ENCODE measurements at places on chromosomes 6 and 20.

DNA sequence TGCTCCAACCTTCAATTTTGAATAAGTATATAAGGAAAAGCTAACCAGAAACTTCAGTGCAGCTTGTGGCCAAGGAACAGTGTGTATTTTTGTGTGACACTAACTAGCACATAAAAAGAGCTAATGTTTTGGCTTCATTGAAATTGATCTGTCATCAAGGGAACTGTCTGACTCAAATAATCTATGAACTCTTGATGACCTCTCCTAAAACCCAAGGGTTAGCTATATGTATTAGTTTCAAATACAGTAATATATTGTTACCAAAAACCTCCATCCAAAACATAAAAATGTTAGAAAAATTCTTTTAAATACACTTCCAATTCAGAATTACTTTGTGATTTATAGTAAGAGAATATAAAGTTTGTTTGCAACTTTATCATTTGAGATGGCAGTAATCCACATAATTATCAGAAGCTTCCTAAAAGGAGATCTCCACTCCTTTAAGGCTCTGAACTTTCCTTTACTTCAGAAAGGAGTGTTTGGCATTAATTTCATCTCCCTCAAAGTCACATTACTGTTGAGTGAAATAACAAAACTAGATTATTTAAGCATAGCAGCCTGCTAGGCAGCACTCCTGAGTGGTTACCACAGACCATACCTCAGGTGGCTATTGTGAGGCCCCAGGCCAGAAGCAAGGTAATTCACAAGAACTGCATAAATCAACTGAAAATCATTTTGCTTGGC, 46.3 kb upstream of the HSF2 start:
- DNase-seq, result no peak

- no peak for DNase-seq
Observed at GRCh38 chr6:119020597-119021561, 57.6 kb downstream of the FAM184A start.

DNA sequence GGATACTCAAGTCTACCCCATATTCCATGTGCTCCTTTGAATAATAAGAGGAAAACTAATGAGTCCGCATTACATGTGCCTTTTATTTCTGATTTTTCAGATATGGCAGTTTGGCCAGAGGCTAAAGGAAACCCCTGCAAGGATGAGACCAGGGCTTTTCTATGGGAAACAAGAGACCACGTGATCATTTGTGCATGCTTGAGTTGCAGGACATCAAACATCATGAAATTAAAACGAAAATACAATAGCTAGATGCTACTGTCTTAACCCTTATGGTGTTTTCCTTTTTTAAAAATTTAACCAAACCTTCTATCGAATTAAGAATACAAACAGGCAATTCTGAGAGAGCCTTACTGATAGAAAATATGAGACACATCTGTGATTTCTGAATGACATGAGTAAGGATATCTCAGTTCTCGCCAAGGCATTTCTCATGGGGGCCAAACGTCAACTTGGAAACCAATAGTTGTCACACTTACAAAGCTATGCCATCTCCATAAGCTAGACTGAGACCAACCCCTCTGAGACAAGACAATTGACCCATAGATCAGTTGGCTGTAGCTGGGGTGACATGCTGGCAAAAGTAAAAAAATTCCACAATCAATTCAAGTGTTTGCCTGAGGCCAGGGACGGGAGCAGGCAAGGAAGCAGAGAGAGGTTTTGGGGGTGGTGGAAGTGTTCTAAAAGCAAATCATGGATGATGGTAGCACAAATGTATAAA, 52.8 kb downstream of the RIPOR2 start:
- no peak for DNase-seq

DNA sequence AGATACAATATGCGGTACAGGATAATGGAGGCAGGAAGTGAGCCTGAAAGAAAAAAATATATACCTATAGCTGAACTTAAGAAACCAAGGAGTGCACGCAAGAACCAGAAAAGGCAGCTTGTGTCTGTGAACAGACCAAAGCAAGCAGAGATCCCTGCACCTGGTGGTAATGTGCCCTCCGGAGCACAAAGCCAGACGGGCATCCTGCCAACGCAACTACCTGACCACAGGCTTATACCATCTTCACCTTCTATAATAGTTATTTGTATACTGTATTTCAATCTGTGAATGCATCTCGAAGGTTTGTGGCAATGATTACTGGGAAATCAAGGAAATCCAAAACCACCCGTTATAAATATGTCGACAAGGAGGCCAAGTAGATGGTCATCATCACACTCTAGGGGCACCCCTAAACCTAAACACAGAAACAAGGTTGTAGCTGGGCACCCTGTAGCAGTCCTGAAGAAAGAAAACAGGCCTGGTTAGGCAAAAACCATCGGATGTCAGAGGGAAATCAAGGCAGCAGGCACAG, 801 bp downstream of the FBXL4 start:
- peak; percentile 19 for DNase-seq

GRCh38 chr6:1079525-1079924, 232.4 kb upstream of the FOXQ1 start:
- no peak for DNase-seq

- DNase-seq, result no peak
Observed at GRCh38 chr20:57399587-57400155, 8.5 kb downstream of the RBM38 start.

- no peak for DNase-seq
Observed at GRCh38 chr6:169097381-169097959, 156.2 kb downstream of the THBS2 start.

GRCh38 chr6:46917002-46917545, 4.7 kb downstream of the ADGRF5 start:
- no peak for DNase-seq

DNA sequence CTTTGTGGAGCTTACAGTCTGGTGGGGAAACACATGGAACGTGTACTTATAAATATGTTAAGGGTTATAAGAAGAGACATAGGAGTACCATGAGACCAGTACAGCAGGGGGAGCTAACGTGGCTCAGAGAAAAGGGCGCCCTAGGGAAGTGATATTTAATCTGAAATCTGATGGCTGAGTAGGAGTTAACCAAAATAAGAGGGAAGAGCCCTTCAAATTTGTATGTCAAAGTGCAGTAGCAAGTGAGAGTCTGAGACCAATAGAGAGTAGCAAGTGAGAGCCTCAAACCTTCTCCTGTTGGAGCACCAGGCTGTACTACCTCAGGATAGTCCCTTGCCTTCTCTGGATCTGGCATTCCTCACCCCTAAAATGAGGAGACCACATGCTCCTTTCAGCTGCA, 6.1 kb upstream of the PKIG start:
- DNase-seq, result no peak

DNA sequence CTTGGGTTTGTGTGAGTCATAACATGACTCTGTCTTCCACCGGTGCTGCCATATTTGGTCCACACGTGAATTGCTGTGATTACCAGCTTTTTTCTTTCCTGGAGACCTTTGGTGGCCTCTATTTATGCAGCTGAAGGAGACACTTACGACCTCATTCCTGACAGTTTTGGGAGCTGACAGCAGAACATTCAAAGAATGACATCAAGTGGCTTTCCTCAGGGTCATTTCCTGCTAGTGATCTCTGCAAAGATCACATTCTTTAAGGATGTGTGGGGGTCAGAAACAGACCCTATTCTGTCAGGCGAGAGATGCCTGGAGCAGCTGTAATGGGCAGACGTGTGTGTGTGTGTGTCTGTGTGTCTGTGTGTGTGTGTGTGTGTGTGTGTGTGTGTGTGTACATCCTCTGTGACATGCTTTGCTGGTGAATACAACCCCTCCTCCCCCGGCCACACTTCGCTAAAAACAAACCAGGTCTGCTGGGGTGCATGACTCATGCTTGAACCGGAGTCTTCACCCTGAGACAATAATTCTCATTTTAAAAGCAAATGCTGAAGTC, 115.6 kb downstream of the TMEM170B start:
- DNase-seq, result no peak

Data from putamen (tissue), 1 donor.